Stromal cell of bone marrow (primary cell): ENCODE measurements at places on chromosomes 4 and X.

DNA sequence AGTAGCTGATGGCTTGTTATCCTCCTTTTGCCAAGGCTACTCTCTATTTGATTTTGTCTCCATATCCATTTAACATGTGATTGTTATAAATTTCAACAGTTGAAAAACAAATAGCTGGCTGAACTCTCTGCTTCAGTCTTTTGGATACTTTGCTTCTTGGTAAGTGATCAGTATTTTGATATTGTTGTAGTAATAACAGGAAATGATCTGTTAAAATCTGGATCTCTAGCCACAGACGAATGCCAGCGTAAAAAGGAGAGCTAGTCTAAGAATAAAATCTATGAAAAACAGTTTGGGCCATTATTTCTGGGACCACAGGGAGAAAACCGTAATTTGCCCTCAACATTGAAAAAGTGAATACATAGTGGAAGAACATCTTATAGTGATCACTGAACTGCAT, 113.8 kb downstream of the ANAPC10 start:
- DNase-seq: no peak

DNA sequence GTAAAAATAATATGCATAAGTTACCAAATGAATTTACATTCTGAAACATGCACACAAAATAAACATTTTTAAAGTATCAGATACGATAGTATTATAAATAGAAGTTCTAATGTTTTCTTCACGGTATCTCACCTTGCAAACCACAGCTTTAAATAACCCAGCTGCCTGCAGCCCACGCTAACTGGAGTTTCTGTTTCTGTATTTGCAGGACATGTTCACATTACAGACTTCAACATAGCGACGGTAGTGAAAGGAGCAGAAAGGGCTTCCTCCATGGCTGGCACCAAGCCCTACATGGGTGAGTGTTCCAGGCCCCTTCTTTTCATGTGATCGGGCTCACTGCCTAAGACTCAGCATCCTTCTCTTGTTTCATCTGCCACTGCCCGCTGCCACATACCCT, 291.7 kb downstream of the EVC2 start:
- DNase-seq: no peak

DNA sequence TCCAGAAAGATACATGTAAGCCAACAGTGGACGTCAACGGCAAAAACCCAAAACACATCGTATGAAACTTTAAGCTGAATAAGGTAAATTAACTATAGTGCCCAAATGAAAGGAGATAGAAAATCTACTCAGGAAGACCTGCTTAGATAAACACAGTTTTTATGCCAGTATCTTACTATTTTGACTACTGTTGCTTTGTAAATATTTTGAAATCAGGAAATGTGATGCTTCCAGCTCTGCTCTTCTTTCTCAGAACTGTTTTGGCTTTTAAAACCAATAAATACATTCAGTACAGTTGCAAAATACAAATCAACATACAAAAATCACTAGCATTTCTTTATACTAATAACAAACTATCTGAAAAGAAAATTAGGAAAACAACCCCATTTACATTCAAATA, 83.8 kb downstream of the SMARCA5 start:
- no peak for DNase-seq

DNA sequence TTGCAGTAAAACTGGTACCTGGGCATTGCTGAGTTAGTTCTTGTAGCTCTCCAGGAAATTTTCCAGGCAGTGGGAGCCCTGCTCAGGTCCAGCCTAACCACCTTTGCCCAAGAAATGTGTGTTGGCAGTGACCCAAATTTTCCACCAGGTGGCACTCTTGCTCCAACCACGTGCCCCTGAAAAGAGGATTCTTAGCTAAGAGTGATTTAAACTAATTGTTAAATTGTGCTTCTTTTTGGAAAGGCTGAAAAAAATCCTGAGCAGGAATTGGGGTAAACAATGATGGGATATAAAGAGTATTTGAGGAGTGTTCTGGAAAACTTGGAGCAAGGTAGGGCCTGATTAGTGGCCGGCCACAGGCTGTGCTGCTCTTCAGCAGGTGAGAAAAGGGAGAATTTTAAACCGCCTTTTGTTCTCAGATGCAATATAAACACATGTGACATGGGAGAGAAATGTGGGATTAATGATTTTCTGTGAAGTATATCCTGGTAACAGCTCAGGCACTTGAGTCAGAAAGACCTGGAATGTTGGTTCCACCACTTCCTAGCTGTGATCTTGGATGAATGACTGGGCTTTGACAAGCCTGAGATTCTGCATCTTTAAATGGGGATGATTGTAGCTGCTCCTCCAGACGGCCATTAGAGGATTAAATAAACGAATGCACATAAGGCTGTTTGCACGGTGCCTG, 219.6 kb downstream of the PTTG2 start:
- DNase-seq: no peak

DNA sequence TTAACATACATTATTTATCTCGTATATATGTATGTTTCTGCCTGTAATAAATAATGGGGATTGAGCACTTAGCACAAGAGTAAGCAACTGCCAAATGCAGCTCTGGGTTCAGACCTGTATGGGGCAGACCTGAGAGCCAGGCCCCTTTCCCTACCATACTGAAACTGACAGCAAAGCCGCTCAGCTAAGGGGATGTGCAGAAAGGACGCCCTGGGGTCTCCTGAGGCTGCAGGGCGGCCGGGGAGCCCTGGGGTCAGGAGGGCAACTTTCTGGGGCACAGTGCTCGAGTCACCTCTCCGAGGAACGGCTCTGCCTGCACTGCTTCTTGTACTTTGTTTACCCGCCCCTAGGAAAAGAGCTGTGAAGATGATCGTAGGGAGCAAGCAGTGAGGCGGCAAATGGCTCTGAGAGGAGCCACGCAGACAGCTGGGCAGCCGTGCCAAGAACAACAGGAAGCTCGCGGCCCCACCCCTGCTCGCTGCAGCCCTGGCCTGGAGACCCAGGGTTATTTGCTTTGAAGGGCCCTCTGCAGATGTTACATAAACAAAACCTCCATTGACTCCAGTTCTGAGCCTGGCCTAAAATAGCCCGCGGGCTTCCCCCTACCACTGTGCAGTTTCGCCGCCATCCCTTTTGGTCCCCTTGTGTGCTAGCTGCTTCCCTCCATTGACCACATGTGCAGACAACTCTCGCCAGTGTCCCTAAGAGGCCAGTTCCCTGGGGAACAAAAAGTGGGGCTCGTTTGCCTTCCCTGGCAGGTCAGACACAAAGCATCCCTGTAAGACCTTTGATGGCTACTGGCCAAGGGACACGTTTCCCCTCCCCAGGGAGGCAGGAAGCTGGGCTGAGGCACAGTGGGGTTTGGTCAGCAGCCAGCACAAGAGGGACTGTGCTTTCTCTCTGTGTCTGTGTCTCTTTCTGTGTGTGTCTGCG, 111.3 kb upstream of the LNX1 start:
- DNase-seq: peak; percentile 59

- no peak for DNase-seq
Measured at GRCh38 chrX:38514016-38514854, 47.1 kb upstream of the TSPAN7 start.

DNA sequence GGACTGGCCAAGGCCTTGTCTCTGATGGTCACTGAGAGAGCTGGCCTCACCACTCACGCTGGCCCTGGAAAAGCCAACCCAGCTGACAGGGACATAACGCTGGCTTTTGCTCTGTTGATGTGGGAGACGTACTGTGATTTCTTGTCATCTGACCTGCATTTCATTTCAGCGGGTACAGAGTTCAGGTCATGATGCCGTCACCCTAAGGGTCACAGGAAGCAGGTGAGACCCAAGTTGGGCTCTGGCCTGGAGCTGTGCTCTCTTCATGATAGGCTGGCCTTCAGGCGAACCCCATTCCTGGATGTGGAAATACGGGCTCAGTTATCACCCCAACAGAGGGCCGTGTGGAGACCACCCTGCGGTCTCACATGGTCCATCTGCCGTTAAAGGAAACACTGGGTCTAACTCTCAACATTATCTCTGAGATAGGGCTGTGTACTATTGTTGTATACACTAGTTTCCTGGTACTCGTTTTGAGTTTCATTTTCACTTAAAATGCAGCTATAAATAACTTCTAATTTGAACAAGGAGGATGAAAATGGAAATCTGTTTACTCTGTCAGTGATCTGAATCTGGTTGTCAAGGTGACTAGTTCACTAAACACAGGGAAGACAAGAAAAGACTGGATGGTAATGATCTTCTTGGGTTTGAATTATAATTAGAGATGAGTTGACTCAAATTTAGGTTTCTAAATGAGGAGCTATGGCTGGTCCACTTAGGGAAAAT, 89.1 kb downstream of the TBC1D9 start:
- no peak for DNase-seq

- DNase-seq: no peak
Measured at GRCh38 chrX:11462136-11462535, 168.9 kb downstream of the AMELX start.

- no peak for DNase-seq
Measured at GRCh38 chr4:114088481-114088880, 109.0 kb upstream of the ARSJ start.

GRCh38 chrX:24364851-24365538, 4.6 kb downstream of the SUPT20HL1 start:
- DNase-seq: no peak

DNA sequence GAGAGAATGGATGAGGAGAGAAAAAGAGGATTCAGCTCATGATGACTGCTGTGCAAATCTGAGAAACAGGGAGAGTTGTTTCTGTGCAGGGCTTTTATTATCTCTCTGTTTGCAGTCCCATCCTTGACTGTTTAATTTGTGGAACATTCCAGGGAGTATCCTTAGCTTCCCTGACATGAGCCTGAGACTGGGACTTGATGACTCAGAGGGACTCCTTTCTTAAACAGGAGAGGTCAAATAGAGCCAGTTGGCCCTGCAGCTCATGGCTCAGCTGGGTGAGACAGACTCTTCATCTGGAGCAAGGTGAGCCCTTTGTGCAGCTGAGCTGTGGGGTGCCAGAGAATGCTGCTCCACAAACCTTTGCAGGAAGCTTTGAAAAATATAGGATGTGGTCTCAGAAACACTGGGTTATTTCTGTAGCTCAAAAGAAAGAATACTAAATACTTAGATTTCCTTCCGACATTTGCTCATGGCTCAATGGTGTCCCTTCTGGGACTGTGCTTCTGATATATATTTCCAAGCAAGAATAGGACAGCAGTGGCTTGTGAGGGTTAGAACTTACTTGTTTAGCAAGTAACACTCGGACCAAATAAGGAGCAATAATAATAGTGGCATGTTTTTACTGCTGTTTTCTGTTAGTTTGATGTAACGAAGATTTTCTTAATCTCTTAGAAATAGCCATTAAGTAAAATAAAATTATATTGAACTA, 14.5 kb downstream of the ARHGAP24 start:
- no peak for DNase-seq

GRCh38 chr4:62531731-62532130, 1331.6 kb downstream of the ADGRL3 start:
- DNase-seq: no peak

DNA sequence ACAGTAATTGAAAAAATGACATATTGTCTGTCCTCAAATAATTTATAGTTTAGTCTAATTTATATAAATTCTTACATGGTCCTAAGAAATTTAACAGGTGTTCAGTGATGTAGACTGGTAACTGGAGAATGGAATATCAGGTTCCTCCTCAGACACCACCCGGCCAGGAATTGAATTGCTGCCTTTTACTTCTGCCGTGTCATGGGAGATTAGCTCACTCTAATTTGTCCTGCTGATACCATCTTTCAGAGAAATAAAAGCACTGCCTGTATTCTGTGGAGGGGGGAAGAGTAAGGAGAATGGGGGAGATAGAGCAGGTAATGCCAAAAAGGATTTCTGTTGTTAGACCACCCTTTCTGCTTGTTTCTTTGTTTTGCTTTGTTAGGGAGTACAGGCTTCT, 125.2 kb upstream of the KLHL4 start:
- DNase-seq: no peak

GRCh38 chrX:37075892-37076595, 67.9 kb downstream of the FAM47C start:
- DNase-seq: no peak

DNA sequence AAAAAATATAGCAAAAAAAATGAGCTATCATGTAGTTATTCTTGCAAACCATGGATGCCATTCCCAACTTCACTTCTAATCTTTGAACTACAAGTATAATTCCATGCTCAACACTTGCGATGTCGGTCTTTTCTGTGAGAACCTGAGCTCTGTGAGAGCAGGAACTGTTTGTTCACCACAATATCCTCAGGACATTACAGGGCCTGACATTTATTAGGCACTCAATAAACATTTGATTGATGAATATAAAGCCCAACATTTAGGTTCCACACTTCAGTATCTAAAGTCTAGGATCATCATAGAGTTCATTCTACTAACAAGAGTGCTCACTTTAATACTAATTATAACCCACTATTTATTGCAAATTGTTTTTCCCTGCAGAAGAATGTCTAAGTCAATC, 211.6 kb upstream of the FAM241A start:
- DNase-seq: no peak

DNA sequence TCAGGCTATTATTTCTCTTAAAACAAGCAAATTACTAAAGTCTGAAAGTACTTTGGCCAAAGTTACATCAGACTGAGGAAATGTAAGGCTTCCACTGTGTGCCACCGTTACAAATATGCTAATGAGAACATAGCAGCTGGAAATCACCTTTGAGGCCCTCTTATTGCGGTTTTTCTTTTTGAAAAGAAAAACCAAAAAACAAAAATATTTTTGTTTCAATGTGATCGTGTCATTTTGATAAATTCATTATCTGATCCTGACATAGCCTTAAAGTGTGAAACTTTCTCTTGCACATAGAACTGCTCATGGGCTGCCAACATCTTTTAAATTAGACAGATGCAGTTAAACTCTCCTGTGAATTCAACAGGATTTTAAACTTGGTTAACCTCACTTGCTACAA, 2.8 kb upstream of the TIFA start:
- no peak for DNase-seq

DNA sequence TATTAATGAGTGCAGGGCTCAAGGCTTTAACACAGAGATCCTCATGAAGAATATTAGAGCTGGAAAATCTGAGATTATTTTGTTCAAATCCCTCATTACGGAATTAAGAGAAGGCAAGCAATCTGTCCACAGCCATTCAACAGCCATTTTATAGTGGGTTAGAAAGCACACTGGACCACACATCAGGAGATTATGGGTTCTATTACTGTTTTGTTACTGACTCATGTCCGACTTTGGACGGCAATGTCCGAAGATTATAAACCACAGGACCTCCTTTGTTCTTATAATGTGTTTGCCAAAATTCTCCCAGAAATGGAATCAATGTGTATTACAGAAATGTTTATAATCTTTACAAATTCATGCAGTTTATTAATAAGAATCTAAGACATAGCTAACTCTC, 8.1 kb downstream of the LAMTOR3 start:
- DNase-seq: peak; percentile 54

GRCh38 chr4:1604706-1605205, 79.4 kb downstream of the FAM53A start:
- DNase-seq: no peak

- DNase-seq: no peak
Measured at GRCh38 chr4:8507624-8508023, 67.0 kb downstream of the TRMT44 start.

DNA sequence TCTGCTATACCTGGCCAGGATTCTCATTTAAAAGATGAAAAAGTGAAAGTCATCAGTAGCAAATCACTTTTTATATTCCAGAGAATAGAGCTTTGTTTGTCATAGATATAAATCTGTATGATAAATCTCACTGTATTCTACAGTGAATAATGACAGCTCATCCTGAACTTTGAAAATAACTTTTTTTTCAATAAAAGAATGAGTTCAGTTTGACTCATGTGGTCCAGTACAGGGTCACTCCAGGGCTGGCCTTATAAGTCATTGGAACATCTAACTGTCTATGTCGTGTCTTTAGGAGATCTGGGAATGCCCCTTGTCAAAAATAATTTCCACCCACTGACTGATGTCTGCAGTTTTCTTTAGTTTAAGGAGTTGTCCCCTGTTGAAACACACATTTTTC, 18.5 kb upstream of the CXCL8 start:
- peak; percentile 54 for DNase-seq

- DNase-seq: no peak
Measured at GRCh38 chr4:183391204-183391603, 53.2 kb upstream of the CDKN2AIP start.
